Temporal lobe (tissue), 4 donors: ENCODE measurements at places on chromosomes 5 and 9. TPM values are rescaled to one million over a fixed set of nuclear protein-coding genes. Genes with fewer than 3 reads are reported as not detected.

UBAP1 gene
- 18.4 TPM for total RNA-seq

FST gene
- 0.74 TPM for total RNA-seq

PDE6A gene
- not detected for total RNA-seq

HACD4 gene
- 0.49 TPM for total RNA-seq

STPG3 gene
- not detected for total RNA-seq

CCNJL gene
- total RNA-seq = 2.2 TPM

SLC46A2 gene
- not detected for total RNA-seq

RAB3C gene
- 33.9 TPM for total RNA-seq

ENDOG gene
- total RNA-seq = 9.6 TPM

ENHO gene
- 27.8 TPM for total RNA-seq

RAI14 gene
- total RNA-seq = 26.1 TPM

NR4A3 gene
- total RNA-seq = 9.1 TPM

CCDC192 gene
- total RNA-seq = 0.25 TPM

NKD2 gene
- total RNA-seq = 3.2 TPM

MRPS30 gene
- 116 TPM for total RNA-seq

OTP gene
- not detected for total RNA-seq

ZNF454 gene
- total RNA-seq = 15.0 TPM

DNAH5 gene
- total RNA-seq = 3.7 TPM

PCDH1 gene
- total RNA-seq = 49.2 TPM

IFNA2 gene
- not detected for total RNA-seq

ANKDD1B gene
- total RNA-seq = 0.98 TPM

WNT8A gene
- total RNA-seq = under 0.01 TPM

ECM2 gene
- 5.2 TPM for total RNA-seq

CFAP157 gene
- under 0.01 TPM for total RNA-seq

ATOX1 gene
- total RNA-seq = 44.0 TPM
